ENCODE measurements at places on chromosomes 13 and 19.

DNA sequence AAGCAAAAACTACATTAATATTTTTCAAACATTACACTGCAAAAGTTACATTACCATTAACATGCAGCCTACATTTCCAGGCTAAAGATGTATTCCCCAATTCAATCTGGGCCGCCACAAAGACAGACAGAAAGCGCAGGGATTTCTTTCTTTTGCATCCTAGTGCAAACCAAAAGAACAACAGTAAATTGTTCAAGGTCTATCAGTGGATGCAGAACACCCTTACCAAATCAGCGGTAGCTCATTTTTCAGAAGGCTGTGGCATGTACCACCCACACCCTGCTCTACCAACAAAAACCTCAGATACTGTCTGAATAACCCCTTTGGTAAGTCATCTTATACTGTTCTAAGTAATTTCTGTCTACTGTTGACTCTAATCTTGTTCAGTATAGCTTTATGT lies 3.6 kb downstream of the TPT1 start:
- no peak for DNase-seq

DNA sequence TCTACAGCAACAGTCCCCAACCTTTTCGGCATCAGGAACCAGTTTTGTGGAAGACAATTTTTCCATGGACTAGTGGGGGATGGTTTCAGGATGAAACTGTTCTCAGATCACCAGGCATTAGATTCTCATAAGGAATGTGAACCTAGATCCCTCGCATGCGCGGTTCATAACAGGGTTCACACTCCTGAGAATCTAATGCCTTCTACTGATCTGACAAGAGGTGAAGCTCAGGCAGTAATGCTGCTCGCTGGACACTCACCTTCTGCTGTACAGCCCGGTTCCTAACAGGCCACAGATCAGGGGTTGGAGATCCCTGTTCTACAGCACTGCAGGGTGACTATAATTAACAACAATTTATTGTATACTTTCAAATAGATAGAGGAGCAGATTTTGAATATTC lies 21.9 kb downstream of the USP12 start:
- DNase-seq, result no peak

DNA sequence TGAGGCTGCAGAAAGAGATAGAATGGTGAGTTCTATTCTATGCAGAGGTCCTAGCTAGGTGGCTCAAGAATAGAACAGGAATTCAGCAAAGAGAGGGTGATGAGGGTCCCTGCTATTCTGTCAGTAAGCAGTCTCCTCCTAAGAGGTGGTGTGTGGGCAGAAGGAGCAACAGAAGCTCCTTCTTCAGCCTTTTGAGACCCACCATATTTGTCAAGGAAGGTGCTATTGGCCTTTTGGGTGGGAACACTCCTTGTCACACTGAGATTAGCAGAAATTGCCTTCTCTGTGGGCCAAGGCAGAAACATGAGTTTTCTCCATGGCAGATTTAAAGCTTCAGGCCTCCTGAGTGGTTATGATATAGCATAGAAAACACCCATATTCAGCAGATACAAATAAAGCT lies 39.4 kb upstream of the RAP2A start:
- DNase-seq, result no peak

DNA sequence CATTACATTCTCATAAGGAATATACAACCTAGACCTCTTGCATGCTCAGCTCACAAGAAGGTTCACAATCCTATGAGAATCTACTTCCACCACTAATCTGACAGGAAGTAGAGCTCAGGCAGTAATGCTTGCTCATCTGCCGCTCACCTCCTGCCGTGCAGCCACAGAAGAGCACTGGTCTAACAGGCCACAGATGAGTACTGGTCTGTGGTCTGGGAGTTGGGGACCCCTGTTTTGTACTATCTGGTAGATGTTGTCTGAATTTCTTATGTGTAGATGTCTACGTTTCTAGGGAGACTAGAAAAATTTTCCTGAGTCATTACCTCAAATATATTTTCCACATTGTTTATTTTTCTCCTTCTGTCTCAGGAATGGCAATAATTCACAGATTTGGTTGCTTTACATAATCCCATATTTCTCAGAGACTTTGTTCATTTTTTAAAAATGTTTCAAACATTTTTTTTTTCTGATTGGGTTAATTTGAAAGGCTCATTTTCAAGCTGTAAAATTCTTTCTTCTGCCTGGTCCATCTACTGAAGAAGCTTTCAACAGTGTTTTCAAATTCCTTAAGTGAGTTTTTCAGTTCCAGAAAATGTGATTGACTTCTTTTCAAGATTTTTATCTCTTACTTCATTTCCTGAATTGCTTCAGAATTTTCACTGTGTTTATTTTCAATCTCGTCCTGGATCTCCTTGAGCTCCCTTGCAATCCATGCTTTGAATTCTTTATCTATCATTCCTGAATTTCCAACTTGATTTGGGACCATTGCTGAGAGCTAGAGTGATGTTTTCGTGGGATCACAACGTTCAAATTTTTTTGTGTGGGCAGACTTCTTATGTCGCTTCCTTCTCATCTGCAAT lies 1322.2 kb downstream of the PCDH9 start:
- no peak for DNase-seq

GRCh38 chr13:98761126-98761985 lies 8.9 kb upstream of the SLC15A1 start:
- DNase-seq, result no peak

DNA sequence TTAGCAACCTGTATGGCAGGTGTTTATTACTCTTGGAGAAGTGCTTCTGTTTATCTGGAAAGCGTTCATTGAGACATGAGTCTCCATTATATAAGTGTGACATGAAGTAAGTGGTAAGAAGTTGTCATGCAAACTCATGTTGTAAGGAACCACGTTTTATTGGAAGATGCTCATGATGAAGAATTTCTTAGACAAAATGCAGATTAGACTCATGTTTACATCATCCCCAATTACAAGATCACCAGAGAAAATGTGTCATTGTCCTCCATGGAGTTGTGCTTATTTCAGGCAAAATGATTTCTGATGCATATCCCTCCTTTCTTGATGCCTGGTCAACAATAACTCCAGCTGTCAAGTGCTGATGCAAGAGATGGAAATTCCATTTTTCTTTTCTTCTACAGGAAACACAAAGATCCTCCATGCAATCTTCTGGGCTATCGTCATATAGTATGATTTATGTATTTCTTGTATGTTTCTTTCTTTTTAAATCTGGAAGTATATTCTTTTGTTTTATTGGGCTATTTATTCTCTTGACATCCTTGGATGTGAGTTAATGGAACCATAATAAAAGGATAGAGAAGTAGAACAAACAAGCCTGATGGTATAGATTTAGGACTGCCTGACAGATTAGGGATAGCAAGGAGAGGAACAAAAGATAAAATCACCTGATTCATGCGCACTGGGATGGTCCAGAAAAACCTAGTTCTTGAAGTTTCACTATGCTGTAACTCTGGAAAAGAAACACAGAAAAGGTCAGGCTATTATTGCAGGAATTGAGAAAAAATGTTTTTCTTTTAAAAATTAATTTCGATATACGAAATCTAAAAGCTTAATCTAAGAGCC lies 50.7 kb upstream of the DIAPH3 start:
- DNase-seq, result no peak

GRCh38 chr13:45327253-45327955 lies 13.6 kb downstream of the TPT1 start:
- no peak for DNase-seq

DNA sequence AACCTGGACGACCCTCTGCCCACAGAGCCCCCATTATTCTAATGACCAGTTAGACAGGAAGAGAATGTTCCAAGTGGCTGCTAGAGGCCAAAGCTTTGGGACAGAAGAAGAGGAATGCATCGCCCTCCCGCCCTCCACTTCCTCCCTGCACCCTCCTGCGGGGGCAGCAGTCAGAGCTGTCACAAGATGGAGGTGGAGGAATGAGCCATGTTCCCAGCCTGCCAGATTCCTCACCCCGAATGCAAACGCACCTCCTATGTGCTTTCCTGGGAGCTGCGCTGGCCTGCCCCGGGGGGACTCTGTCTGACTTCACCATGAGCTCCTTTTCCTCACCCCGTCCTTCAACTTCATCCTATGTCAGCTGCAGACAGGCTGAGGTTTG lies 1.7 kb downstream of the YJEFN3 start:
- DNase-seq, result no peak

- DNase-seq, result no peak
These were observed 397.5 kb downstream of the DIAPH3 start for GRCh38 chr13:59766236-59766635.

DNA sequence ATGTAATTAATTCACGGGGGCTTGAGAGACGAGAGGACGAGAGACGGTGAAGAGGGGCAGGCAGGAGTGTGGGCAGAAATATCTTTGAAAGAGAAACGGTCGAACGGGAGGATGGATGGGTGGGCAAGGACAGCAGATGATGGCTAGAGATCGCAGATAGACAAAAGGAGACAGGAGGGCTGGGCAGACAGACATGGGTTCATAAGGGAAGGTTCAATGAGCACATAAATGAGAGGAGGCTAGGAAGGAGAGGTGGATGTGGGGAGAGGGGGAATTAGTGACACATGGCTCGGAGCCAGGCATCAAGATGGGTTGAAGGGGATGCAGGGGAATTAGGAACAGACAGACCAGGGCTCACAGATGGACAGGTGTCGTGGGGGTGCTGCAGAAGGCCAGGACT lies 1.1 kb downstream of the SYT3 start:
- DNase-seq, result no peak

DNA sequence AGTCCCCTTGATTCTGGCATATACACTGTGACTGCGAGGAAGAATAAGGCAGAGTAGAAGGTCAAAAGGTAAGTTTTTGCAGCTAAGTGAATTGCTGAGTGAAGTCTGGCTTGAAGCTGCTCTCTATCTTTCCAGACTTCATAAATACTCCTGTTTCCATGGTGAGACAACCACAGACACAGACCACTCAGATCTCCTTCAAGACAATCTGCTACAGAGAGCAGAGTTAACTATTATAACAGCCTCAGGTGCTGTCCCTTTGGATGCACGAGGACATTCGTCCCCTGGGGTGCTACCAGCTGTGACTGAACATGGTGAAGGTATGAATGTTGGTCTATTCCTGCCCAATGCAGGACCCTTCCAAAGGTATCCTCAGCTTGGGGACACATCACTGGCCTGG lies 104.0 kb downstream of the MYCBP2 start:
- no peak for DNase-seq

GRCh38 chr19:47095476-47096099 lies 18.0 kb downstream of the ZC3H4 start:
- DNase-seq, result no peak

DNA sequence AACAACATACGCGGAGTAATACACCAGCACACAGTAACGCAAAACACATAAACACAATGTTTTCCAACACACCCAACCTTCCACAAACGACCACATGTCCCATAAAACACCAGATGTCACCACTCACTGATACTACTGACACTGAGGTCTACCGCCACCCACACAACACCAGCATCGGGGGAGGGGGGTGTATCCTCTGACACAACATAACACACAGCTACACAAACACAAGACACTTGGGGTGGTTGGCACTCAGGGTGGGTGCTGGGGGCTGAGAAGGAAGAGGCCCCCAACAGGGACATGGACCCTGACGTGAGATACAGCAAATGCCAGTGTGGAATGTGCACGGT lies 1.5 kb upstream of the KCNN4 start:
- DNase-seq, result no peak

GRCh38 chr19:6038634-6039405 lies 60.9 kb upstream of the RANBP3 start:
- no peak for DNase-seq

GRCh38 chr13:28489524-28489931 lies 5.4 kb downstream of the FLT1 start:
- DNase-seq, result no peak

DNA sequence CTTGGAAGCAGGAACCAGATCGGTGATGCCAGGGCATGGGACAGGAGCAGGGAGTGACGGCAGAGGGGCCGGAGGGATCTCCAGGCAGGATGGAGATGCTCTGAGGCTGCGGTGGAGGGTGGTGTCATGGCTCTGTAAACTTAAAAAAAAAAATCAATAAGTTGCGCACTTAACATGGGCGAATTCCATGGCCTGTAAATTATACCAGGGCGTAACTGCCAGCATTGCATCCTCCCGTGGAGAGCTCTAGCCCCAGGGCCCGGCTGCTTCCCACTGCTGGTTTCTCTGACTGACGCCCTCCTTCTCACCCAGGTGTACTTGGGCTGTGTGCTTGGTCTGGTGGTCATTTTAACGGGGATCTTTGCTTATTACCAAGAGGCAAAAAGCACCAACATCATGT lies 8.7 kb downstream of the ATP12A start:
- DNase-seq, result no peak

GRCh38 chr13:48594096-48594815 lies 59.5 kb upstream of the CYSLTR2 start:
- no peak for DNase-seq

GRCh38 chr19:38564981-38565690 lies 52.6 kb downstream of the MAP4K1 start:
- DNase-seq, result no peak

DNA sequence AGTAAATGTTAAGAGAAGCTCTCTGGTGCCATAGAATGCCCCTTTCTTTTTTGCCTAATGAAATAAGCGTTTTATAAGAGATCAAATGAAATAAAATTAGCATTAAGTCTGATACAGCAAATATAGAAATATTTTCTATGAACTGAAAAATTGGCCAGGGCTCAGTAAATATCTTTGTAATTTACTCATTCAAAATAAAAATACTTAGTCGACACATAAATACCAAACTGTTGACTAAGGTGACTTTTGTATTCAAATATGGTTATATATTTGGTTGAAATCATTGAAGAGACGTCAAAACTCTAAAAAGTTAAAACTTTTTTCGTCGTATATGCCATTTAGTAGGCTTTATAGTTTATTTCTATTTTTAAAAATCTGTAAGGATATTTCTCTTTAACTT lies 25.6 kb downstream of the IPO5 start:
- no peak for DNase-seq

DNA sequence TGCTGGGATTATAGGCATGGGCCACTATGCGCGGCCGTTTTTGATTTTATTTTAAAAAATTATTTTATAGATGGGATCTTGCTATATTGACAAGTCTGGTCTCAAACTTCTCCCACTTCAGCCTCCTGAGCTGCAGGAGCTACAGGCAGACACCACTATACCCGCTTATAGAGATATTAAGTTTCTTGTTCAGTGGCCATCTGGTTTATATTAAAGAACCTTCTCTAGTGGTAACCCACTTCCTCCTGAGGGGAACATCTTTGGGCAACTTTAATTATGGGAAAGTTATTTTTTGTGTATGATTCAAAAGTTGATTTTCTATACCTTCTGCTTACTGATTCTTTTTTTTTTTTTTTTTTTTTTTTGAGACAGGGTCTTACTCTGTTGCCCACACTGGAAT lies 172.7 kb downstream of the KLF5 start:
- DNase-seq, result no peak

GRCh38 chr13:76992548-76993001 lies 694 bp downstream of the CLN5 start:
- no peak for DNase-seq

DNA sequence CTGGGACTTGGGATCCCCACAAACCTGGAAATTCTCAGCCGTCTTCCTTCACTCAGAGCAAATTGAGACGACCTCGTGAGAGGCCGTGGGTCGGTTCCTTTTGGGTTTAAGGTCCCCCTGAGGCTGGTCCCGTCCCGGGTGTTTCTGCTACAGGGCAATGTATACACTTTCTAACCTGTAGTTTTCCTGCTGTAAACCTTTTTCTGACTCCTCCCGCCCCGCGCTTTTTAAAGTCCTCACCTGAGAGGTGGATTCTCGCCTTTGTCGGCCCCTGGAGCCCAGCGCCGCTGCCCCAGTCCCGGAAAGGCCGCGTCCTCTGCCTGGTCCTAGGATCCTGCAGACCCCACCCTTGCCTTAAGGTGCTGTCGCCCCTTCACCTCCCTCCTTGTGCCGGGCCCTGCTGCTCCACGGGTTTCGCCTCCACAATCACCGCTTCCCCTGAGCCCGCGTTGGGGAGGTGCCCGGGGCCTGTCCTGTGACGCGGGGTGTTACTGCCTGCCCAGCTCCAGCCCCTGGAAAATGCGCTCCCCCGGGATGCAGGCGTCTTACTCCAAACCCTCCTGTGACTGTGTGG lies 391 bp downstream of the ZNF761 start:
- no peak for DNase-seq
